ENCODE measurements at places on chromosomes 2 and 18.

- DNase-seq: no peak
These were observed 292.9 kb downstream of the IKZF2 start for GRCh38 chr2:212858496-212858895.

DNA sequence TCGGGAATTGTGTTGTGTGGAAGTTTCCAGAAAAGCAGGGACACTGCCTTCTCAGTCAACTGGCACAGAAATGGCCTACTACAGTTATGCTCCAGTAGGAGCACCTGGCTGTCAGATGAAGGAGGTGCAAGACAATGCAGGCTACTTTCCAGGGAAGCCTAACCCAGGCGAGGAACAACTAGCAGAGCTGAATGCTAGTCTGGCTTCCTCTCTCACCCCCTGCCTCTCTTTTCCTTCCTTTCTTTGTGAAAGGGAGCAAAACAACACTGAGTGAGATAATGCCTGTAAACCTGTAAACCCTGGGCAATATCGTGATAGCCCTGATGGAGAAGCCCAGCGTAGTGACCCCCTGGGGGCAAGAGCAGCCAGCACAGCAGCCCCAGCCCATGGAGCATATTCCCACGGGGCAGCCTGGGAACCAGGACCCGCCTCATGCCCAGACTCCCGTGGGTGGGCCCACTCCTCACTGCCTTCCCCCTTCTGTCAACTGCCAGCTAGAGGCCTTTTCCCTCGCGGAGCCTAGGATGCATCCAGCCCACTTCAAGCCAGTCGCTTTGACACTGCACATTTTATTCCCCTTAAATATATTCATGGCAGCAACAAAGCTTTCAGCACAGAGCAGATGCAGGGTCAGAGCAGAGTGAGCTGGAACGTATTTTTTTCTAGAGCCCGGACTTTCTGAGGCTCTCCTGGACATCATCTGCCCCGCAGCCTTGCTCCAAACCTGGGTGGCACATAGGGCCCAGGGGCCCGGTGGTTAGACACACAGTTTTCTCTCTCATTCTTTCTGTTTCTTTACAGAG, 77.0 kb downstream of the PDCL3 start:
- DNase-seq: no peak

DNA sequence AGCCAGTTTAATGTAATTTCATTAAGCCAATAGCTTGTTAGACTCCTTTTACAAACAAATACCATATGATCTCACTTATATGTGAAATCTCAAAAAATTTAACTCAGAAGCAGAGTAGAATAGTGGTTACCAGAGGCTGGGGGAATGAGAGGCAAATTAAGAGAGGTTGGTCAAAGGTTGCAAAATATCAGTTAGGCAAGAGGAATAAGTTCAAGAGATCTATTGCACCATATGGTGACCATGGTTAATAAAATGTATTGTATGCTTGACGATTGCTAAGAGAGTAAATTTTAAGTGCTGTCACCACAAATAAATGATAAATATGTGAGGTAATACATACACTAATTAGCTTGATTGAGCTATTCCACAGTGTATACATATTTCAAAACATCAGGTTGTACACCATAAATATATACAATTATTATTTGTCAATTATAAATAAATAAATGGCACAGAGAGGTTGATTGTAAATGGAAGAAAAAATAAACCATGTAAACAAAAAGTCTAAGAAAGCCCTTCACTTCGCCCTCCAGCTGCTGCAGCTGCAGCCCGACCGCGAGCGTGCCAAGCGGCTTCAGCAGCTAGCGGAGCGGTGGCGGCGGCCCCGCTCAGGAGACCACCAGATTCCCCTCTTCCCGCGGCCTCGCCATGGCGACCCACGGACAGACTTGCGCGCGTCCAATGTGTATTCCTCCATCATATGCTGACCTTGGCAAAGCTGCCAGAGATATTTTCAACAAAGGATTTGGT, 23.0 kb upstream of the ACTR2 start:
- no peak for DNase-seq

GRCh38 chr2:74789271-74789670, 44.7 kb upstream of the HK2 start:
- no peak for DNase-seq
